AG08396 (cell line): ENCODE measurements at places on chromosomes 1 and 21.

GRCh38 chr1:223343692-223344091 lies 20.3 kb downstream of the SUSD4 start:
- DNase-seq = no peak

GRCh38 chr1:160584784-160585183 lies 5.5 kb upstream of the CD84 start:
- DNase-seq = no peak

DNA sequence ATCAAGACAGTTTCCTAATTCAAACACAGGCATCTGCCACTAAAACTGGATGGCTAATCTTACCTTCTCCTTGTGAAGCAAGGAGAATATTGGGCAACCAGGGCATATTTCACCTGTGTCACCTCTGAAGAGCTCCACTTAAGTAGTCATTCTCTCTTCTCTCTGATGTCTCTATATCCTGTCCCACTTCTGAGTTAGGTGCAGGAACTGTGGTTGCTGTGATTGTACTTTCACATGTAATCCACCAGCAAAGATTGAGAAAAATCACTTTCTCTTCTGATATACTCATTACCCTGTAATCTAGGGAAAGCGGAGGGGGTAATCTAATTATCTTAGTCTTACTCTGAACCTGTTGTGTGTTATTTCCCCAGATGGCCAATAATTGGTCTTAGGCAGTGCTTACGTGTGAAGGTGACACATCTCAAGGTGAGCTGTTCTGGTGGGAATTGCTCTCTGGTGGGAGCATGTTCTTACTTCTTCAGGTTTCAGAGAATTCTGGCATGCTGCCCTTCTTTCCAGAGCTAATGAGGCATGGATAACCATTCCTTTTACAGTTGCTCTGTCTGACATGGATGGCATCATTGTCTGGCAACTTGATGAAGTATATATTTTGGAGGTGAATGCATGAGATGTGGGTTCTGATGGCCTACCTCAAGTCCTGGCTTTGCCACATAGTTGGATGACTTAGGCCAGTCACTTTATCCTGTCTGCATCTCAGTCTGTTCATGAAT lies 12.0 kb downstream of the XCL2 start:
- no peak for DNase-seq

- no peak for DNase-seq
Measured at GRCh38 chr21:32452641-32453040, 40.1 kb downstream of the EVA1C start.

DNA sequence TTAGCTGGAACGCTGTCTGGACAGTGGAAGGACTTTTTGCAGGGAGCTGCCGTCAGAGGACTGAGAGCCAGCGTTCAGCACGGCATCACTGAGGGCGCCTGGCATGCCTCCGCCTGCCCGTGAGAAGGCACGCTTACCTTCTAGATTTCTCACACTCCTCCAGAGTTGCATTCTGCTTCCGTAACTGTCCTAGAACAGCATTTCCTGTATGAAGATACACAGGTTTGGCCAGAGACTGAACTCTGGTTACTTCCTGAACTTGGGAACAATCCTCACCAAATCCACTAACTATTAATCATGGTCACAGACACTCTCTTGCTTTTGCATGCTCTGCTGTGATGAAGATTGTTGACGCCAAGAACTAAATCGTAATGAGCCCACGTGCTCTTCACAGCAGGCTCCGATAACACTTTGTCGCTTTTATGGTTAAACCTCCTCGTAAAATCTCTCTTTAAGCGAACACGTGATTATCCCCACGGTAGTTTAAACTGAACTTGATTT lies 93.5 kb downstream of the KIF26B start:
- DNase-seq = no peak

DNA sequence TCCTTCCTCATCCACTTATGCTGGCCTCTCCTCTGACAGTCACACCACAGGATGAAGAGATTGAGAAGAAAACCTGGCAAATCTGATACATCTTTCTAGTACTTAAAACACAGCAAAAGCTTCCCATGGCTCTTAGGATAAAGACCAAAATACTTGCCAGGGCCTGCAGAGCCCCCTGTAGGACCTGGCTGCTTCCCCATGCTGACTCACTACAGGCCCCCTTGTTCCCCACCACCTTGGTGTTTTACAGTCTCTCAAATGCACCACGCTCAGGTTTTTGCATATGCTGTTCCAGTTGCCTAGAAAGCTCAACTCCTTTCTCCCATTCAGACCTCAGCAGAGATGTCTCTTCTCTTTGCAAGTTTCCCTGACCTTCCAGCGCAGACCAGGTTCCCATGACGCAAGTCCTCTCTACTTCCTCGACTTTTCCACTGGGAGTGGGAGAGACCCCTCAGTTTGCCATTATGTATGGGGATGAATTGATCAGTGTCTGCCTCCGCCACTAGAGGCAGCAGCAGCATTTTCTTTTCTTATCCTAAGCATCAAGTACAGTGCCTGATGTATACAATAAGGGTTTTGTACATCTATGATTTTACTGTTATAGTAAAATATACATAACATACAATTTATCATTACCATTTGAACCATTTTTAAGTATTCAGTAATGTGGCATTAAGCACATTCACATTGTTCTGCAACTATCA lies 113.8 kb upstream of the C8B start:
- DNase-seq = no peak

DNA sequence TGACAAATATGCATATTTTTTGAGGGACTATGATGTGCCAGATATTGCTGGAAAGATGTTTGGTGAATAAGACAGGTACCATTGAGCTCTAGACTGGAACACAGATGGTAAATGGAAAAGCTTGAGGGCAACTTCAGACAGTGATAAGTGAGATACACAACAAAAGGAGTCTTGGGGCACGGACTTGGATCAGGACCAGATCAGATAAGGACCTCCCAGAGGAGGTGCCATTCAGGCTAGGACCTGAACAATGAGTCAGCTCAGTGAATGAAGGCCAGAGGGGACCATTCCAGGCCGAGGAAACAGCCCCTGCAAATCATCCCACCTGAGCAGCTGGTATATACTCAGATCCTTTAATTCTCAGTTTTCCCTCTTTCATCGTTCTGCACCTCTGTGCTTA lies 1.8 kb upstream of the KCNJ15 start:
- no peak for DNase-seq

DNA sequence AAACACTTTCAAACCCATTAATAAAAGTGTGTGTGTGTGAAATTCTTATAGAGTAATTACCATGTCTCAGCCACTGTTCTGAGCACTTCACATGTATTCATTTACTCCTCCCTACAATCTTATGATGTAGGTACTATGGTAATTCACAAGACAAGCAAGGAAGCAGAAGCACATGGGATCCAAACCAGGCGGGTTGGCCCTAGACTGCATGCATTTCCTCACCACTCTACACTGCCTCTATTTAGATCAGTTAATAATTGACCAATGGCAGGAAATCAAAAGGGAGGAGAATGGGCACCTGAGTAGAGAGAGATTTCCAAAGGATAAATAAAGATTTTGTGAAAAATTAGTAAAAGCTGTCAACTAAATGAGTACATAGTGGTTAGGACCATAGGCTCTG lies 15.7 kb downstream of the MAP3K21 start:
- DNase-seq = no peak

GRCh38 chr1:204493145-204493983 lies 1.2 kb downstream of the PIK3C2B start:
- DNase-seq = peak; percentile 36

DNA sequence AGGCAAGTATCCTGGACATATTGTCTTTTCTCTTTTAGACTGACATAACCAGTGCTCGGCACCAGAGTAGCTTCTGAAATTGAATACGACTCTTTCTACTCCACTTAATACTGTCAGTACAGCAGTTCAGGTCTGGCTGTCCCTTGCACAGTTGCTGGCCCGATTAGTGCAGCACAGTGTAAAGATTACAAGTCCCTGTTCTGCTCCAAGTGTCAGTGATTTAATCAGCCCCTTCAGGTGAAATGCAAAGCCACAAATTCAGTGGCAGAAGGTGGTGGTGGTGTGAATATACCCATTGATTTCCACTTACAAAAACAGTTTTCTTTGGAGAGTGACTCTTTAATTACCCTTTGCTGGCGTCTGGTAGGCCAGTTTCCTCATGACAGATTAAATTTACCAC lies 545.4 kb downstream of the ADGRL2 start:
- no peak for DNase-seq

- no peak for DNase-seq
Measured at GRCh38 chr1:200453553-200453905, 43.7 kb upstream of the ZNF281 start.

DNA sequence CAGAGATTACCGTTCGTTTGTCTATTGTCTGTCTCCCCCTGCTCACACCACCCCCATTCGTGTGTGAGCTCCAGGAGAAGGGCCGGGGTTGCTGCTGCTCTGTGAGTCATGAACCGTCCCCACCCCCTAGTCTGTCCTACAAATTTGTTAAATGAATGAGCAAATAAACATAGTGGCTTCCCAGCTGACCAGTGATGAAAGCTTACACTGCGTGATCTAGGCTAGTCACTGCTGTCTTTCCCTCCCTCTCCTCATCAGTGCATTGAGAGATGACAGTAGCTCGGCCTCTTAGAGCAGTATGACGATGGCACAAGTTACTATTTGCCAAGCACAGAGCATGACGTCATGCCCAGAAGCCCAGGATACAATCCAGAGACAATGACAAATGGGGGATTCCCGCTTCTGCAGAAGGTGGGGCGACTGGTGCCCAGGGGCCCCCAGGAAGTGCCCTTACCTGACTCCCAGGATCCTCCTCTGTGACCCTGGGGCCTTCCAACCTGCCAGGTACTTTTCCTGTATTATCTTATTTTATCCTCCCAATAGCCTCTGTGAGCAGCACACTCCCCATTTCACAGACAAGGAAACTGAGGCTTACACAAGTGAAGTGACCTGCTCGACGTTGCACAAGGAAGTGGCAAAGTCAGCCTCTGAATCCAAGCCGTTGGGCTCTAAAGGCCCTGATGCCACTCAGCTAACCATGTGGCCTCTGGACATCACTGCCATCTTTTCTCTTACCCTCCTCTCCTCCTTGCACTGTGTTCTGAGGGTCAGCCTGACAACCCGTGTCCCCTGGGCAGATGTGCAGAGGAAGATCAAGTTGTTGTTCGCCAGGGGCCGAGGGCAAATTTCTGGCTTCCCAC lies 8.6 kb upstream of the EPHA2 start:
- DNase-seq = peak; percentile 96

- DNase-seq = no peak
Measured at GRCh38 chr1:36572142-36572715, 89.5 kb upstream of the CSF3R start.

DNA sequence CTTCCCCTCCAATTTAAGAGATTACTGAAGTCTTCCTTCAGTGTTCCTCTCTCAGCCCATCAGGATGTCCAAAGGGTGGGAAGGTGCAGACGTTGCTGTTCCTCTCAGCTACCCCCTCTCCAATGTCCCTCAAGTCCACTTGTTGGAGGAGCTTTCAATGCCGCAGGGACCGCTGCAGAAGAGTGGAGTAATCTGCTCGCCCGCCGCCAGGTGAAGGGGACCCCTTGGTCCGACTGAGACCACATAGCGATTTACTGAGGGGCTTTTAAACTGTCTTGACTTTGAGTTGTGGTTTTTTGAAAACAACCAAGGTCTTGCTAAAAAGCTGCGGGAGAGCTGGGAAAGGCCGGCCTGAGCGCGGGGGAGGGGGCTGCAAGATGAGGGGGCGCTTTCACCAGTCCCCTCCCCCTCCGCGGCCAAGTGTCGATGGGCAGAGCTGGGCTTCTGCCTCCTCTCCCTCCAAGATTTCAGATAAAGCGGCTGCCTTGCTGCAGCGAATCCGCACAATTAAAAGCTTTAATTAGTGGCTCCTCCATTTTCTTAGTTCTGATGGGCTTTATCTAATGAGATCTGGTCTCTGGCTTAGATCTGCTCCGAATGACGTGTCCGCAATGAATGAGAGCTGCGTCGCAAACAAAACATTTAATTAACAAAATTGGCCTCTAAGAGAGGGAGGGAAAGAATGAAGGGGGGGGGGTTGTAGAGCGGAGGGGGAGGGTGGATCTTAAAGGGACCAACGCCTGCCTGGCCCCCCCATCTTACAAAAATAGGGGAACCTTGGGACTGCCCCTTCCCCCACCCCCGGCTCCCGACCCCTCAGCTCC lies 5.9 kb downstream of the LMO4 start:
- DNase-seq = peak; percentile 40

DNA sequence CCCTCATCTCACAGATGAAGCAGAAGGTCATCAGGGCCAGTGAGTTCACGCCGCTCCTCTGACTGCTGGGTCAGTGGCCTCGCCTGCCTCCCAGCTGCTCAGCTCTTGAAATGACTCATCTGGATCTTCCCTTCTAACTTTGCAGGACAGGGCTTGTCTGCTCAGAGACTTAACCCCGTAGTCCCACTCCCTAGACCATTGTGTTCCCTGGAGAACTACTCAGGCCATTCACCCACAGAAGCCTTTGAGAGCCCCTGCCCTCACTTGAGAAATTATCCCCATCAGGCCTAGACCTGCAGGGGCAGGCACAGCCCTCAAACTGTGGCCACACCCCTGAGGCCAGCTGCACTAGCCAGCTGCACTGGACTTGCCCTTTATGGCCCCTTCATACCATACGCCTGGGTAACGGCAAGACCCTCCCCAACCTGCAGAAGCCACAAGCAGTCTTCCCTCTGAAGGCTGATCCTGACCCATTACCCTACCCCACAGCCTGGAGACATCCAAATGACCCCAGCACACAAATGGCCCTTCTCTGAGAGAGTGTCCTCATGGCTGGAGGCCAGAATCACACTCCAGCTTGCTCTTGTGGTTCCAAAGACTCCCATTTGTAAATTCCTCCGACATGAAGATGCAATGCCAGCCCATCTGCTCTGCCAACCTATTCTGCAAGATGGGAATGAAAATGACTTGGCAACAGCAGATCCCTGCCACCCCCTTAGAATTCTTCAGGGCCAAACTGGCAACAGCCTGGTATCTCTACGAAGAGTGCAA lies 33.2 kb downstream of the RCSD1 start:
- DNase-seq = peak; percentile 46

GRCh38 chr1:216961516-216961915 lies 238.3 kb upstream of the ESRRG start:
- no peak for DNase-seq

DNA sequence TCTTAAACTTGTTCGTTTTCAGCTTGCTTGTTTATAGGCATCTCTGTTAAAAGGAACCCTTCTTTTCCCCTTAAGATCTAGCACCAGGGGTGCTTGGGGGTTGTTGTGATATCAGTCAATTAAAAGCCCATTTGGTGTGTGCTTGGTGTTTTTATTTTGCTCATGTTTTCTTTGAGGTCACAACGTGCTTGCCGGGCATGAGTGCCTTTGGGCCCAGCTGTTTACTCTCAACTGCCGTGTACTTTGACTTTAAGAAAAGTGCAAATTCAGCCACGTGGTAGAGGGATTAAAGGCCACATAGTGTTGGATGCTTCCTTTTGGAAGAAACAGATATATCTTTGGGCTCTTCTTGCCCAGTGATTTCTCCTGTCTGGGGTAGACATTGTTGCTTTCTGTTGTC lies 10.5 kb downstream of the ARID1A start:
- no peak for DNase-seq

DNA sequence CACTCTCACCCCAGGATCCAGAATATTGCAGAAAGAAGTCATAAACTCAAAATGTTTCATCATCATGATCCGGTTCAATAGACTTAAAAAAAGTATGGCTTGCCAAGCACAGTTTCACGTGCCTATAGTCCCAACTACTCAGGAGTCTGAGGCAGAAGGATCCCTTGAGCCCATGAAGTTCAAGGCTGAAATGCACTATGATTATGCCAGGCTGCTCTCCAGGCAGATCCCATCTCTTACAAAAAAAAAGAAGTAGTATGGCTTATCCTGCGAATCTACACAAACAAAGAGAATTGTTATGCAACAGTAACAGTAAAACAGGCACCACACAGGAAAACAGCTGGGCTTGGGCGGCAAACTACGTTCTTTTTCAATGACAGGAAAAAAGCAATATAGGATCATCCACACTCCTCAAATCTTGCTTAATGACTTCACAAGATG lies 76.2 kb downstream of the EIF4G3 start:
- no peak for DNase-seq

GRCh38 chr21:35905963-35906345 lies 154.4 kb downstream of the SETD4 start:
- no peak for DNase-seq
